Activated CD4-positive, alpha-beta T cell treated with anti-CD3 and anti-CD28 coated beads, Interleukin-2, amount 50 U/mL, for 1 hour (primary cell): ENCODE measurements at places on chromosomes 2 and 18.

- DNase-seq, result no peak
Measured at GRCh38 chr18:64110692-64111480, 38.0 kb downstream of the LINC00305 start.

DNA sequence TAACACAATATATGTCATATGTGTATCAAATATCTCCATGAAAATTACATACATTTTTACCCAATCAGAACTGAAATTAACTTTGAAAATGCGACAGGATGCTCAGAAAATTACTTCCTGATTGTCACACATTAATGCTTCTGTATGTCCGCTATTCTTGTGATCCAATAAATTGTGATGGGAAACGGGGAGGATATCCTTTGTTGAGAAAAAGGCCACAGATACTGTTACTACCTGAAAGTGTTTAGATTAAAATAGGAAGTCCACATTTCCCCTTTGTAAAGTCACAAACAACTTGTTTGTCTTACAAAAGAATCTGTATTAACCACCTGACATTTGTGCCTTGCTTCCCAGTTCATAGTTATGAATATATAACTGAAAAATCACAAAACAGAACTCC, 62.9 kb downstream of the NOL10 start:
- no peak for DNase-seq

GRCh38 chr18:3217948-3218647, 1.7 kb downstream of the MYOM1 start:
- DNase-seq, result no peak

DNA sequence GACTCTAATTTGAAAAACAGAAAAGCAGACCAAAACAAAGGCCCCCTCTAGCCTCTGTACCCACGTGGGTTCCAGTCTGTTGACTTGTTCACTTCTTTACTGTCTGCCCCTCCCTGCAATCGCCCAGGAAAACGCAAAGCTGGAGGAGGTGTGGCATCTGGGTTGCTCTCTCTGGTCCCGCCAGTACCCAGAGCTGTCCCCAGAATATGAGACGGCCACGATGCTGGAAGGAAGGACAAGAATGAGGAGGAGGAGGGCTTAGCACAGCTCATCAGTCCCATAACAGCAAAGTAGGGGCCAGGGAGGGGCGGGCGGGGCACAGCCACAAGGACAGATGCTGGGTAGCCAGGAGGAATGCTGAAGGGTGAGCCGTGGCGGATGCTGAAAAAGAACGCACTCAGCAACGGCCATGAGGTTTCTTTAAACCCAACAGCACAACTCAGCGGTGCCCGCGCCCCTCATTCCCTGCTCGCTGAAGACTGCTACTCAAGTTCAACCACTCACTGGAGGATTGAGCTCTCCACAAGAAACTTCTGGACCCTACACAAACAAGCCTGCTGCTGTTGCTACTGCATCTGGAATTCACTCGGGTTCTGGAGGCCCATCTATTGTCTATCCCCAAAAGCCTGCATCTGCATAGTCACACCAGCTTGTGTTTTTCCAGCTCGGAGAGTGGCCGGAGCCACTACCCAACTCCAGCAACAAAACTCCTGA, 187.7 kb downstream of the HDAC4 start:
- DNase-seq, result no peak

- no peak for DNase-seq
Measured at GRCh38 chr2:110752871-110753270, 20.5 kb downstream of the ACOXL start.

DNA sequence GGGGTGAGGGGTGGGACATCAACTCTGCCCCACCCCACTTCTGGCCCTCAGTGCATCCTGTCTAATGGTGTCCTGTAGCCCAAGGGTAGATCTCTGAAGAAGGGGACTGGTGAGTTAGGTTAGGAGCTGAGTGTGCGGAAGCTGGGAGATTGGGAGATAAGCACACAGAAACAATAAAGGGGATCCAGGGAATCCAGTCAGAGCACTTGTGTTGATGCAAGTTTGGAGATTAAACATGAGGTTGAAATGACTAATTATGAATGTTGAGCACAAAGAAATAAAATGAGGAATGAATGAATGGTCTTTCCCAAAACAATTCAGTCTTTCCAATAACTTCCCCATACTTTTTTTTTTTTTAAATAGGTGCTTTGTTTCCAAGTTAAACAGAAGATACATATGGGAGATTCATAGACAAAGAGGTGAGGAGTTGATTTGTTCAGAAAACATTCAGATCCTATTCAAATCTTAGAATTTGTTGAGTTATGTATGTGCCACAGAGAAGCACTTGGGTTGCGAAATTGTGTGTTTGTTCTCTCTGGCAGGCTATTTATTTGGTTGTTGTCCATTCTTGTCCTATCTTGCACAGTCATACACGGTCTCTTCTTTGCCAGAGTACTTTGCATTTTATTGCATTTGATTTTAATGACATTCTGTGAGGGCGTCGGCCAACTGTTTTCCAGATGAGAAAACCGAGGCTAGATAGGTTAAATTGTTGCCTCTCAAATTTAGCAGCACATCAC, 31.6 kb upstream of the NABP1 start:
- no peak for DNase-seq

- DNase-seq, result no peak
Measured at GRCh38 chr2:159290289-159290907, 3.9 kb upstream of the WDSUB1 start.

DNA sequence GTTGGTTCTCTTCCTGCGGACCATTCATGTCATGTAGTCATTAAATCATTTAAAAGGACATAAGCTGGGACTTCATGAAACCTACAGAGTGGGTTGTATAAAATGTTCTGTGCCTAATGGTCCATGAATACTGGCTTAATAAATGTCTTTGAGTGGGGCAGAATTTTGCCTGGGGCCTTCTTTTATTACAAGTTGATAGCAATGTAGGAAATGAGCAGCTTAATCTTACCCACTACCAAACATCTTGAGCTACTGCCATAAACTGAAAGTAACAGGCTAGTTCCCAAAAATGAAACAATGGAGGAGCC, 130.9 kb downstream of the TMEM17 start:
- no peak for DNase-seq

DNA sequence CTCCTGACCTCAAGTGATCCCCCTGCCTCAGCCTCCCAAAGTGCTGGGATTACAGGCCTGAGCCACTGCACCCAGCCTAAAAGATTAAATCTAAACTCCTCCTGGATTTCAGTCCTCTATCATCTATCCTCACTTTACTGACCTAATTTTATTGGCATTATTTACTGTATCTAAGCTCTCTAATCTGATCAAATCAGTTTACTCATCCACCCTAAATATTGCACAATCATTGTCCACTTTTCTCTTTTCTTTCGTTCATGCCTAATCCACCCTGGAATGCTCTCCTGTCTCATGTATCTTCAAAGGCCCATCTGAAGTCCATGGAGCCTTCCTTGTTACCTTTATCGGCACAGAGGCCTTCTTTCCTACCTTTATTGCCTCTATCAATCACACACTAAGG, 31.6 kb upstream of the GPR155 start:
- no peak for DNase-seq

GRCh38 chr2:100264121-100264520, 58.2 kb downstream of the LONRF2 start:
- no peak for DNase-seq

DNA sequence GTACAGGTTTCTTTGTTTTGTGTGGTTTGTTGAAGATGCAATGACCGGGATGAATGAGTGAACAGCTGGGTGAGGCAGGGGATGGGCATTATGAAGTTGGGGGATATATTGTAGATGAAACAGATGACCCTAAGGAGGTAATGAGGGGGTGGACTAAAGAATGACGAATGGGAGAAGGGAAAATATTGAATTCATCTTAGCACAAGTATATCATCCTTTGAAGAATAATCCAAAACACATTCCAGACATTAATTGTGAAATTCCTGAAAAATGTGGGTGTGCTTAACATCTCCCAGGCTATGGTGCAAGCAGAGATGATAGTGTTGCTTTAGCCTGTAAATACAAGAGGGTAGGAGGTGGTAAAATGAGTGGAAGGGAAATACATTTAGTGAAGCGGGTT, 5.8 kb downstream of the CRIM1 start:
- no peak for DNase-seq

- DNase-seq, result no peak
Measured at GRCh38 chr18:6776188-6776587, 46.7 kb downstream of the ARHGAP28 start.

GRCh38 chr2:28361991-28362710, 30.5 kb upstream of the FOSL2 start:
- no peak for DNase-seq

DNA sequence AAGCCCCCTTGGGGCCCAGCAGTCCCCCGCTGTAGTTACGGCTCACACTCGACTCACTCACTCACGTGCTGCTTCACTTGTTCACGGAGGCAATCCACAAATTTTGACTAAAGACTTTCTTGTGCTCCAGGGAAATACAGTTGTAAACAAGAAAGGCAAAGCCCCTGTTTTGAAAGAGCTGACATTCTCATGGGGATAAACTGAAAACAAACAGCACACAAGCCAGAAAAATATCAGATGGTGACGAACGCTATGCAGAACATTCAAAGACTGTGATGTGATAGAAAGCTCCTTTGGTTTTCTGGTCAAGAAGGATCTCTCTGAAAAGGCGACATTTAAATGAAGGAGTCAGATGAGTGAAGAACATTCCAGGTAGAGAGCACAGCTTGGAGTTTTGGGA, 385.3 kb upstream of the SMIM21 start:
- DNase-seq, result no peak

GRCh38 chr18:47883771-47884413, 46.6 kb downstream of the SMAD2 start:
- DNase-seq, result no peak

- DNase-seq, result no peak
Measured at GRCh38 chr18:48472610-48473009, 63.4 kb upstream of the ZBTB7C start.

DNA sequence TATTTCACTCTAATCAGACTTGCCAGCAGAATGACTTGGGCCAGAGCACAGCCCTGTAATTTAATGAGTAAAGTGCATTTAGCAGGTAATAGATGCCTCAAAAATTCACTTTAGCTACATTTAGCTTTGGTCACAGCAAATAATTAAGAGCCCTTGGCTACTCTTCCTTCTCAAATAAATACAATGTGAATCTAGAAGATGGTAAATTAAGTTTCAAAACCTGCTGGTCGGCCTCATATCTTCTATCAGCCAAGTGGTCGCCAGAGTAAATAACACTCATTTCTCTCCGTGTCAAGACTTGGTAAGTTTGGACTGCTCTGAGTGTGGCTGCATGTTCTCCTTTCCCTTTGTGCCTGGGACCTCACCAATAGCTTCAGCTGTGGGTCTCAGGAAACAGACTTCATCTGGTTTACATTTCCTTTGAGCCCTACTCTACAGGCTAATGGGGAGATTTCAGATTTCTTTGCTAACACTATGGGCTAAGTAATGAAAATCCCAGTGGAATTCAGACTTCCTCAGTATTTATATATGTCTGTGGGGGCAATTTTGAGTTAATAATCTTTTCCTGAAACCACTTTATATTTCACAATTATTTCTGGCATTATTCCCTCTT, 375.8 kb downstream of the RBM43 start:
- DNase-seq, result no peak

DNA sequence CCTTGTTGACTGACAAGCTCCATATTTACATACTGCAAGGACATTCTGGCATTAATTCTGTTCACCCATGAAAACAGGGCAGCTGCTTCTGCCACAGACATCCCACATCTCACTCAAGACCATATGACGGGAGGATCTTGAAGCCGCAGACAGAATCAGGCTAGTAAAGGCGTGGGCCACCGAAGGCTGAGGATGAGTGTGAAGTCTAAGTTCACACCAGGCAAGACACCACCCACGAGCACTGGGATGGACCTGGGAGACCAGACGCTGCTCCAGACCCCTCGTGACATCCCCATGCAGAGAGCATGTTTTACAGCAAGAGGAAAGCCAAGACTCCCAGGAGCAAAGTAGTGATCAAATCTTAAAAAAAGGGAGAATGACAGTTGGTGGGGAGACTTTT, 3.2 kb downstream of the FHL2 start:
- DNase-seq, result no peak

DNA sequence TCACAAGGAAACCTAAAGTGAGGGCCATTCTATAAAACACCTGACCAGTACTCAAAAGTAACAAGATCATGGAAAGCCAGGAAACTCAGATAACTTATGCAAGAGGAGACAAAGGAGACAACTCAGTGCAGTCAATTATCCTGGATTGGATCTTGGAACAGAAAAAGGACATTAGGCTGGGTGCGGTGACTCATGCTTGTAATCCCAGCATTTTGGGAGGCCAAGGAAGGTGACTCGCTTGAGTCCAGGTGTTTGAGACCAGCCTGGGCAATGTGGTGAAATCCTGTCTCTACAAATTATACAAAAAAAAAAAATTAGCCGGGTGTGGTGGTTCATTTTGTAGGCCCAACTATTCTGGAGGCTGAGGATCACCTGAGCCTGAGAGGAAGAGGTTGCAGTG, 424.5 kb upstream of the SPRED2 start:
- no peak for DNase-seq

- no peak for DNase-seq
Measured at GRCh38 chr18:45828917-45829811, 3.7 kb downstream of the SIGLEC15 start.

GRCh38 chr2:237118561-237119155, 33.0 kb downstream of the COPS8 start:
- no peak for DNase-seq

GRCh38 chr2:53969968-53970723, 647 bp downstream of the PSME4 start:
- peak; percentile 7 for DNase-seq

DNA sequence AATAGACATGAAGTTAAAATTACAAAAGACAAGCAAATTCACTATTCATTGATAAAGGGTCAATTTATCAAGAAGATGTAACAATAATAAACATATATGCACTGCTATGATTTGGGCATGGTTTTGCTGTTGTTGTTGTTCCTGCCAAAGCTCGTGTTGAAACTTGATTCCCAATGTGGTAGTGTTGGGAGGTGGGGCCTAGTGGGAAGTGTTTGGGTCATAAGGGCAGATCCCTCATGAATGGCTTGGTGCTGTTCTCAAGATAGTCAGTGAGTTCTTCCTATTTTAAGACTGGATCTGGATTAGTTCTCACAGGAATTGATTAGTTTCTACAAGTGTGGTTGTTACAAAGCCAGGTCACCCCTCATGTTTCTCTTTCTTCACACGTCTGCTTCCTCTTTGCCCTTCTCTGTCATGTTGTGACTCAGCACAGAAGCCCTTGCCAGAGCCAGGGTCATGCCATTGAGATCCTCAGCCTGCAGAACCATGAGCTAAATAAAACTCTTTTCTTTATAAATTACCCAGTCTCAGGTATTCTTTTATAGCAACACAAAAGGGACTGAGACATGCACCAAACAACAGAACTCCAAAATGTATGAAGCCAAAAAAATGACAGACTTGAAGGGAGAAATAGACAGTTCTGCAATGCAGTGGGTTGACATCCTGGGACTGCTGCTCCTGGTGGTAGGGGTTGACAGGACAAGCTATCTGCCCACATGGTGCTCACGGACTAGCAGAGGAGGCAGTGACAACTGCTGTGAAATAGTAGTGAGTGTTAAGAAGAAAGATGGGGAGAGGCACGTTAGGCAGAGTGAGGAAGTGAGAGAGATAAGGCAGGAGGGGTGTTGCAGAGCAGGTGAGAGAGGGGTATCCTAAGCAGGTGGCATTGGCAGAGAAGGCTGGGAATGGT, 18.6 kb upstream of the SKA1 start:
- DNase-seq, result no peak

GRCh38 chr18:69974365-69974764, 26.7 kb upstream of the CD226 start:
- DNase-seq, result no peak
